MCF 10A (cell line): ENCODE measurements at places on chromosomes 5 and 9. TPM values are rescaled to one million over a fixed set of nuclear protein-coding genes. Genes with fewer than 3 reads are reported as not detected.

RAB24 gene
- total RNA-seq, result 34.3 and 42.6 TPM in 2 replicates

IL17B gene
- not detected in 2 replicates for total RNA-seq

PLPP7 gene
- total RNA-seq, result not detected in 2 replicates

AQP3 gene
- total RNA-seq, result 0.83 and 0.89 TPM in 2 replicates

HMMR gene
- 29.3 and 43.5 TPM in 2 replicates for total RNA-seq

TMEM174 gene
- not detected in 2 replicates for total RNA-seq

SPATA31D1 gene
- total RNA-seq, result not detected in 2 replicates

ADAMTSL2 gene
- total RNA-seq, result not detected in 2 replicates

KCTD16 gene
- 0.16 and 0.20 TPM in 2 replicates for total RNA-seq

- no peak for DNase-seq
Measured at GRCh38 chr5:603081-603998, 8.8 kb upstream of the CEP72 start.

DNA sequence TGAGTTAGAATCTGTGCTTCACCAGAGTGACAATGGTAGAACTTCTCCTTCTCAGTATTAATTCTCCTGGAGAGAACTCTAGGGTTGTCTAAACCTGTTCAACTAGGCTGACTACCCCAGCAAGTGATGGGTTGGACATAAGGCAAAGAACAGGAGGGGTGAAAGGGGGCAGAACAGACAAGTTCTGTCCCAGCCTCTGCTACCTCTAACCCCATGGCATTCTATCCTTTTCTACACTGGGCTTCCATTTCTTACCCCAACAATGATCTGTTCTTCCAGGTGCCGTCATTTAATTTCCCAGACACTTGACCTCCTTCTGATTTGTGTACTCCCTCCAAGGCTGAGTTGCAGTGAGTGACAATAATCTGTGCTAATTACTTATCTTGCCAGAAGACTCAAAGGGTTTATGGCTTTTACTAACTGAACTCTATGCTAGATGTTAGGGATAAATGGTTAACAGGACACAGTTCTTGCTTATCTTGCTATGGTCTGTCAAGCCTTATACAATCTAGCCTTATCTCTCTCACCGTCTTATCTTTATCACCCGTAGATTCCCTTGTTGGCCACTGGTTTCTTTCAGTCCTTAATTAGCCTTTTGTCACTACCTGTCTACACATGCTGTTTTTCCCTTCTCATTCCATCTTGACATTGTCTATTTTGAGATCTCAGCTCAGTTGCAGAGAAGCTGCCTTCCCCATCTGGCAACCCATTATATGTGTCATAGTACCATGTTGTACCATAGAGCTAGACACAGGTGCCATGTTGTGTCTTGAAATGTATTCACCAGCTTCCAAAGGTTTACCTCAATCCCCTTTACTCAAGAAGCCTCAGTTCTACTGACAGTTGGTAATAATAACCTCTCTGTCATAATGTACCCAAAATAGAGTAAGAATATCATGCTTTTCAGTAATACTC lies 10.0 kb upstream of the MATR3 start:
- DNase-seq, result no peak

GRCh38 chr5:3026099-3026498 lies 274.6 kb upstream of the IRX2 start:
- DNase-seq, result no peak

GRCh38 chr5:167899490-167900070 lies 391.9 kb upstream of the WWC1 start:
- DNase-seq, result peak; percentile 81

DNA sequence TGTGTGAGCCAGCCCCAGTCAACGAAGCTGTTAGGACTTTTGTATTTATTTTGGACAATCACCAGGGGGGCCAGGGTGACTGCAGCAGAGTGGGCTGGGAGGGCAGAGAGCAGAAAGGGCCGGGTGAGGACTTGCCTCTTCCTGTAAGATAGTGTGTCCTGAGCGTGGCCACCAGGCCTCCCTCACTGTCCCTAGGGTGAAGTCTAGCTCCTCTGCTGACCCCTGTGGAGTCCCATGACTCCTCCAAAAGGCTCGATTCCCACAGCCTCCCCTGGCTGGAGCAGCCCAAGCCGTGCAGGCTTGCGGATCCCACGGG lies 147.8 kb downstream of the RXRA start:
- DNase-seq, result peak; percentile 12

- DNase-seq, result no peak
Measured at GRCh38 chr5:139393497-139394122, 1.3 kb downstream of the PROB1 start.

- DNase-seq, result no peak
Measured at GRCh38 chr9:91857291-91858212, 92.5 kb downstream of the ROR2 start.

DNA sequence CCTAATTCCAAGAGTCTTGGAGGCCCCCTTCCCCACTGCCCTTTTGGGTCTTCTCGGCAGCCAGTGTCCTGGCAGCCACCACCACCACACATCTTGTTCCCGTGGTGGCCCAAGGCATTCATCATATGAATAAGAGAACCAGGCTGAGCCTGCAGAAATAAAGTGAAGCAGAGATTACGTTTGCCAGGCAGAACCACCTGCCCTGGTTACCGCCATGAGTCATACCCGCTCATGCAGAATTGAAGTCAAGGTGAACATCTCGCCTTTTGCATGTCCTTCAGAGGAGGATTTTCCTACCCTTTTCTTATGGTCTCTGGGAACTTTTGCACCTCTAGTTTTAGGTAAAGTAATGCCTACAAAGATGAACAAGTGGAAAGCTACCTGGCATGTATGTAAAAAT lies 119.5 kb upstream of the LMX1B start:
- DNase-seq, result no peak

GRCh38 chr9:69190086-69190862 lies 16.2 kb downstream of the TJP2 start:
- no peak for DNase-seq

DNA sequence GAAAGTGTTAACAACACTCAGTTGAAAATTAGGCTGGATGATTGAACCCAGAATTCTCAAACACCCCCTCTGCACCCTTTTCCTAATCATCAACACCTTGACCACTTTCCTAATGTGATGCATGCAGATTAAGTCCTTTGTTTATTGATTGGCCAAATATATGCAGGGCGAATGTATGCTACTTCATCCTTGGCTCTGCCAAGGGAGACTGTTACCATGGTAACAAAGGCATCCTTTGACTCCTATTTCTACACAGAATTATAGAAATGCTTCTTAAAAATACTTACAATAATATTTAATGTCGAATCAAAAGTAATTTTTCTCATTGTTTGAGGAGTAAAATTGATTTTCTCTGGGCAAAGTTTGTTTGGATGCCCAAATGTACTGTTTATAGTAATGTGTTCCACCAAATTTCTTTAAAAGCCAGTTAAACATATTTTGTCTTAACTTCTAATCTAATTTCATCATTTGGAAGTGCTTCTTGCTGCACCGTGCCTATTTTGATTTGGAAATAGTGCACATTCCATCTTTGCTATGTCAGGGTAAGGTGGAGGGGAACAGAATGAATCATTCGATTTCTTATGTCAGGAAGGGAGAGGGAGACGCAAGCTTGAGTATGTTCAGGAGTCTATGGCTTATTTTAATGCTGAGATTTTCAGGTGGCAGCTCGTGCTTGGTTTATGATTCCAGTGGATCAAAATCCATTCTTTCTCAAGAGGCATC lies 1384.3 kb upstream of the WWC1 start:
- peak; percentile 88 for DNase-seq

DNA sequence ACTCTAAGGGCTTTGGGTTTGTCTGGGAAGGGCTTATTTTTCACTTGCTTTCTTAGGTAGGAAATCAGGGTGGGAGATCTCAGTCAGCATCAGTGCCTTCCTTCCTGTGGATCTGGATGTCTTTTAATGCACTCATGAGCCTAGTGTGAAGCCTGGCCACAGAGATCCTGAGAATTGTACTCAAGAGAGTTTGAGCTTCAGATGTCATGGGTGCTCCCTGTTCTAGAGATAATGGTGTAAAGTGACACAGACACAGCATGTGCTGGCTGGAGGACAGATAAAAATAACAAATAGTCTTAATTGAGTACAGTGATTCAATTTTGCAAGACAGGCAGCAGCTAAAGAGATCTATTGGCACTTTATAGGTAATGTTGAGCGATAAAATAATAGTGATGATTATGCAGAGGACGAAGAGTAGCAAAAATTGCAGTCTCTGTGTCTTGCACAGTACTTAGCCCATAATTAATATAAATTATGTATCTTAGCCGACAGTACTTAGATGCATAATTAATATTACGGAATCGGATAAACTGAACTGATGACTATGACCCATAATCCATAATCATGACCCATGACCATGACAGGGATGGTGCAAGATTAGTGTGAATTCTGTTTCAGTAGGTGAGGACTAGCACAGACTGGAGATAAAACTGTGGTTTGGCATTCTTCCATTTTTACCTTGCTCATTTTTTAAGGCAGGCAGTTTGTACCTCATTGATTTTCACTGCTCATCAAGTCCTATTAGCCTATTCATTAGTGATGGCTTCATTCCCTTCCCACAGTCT lies 408.7 kb upstream of the PIK3R1 start:
- peak; percentile 17 for DNase-seq

DNA sequence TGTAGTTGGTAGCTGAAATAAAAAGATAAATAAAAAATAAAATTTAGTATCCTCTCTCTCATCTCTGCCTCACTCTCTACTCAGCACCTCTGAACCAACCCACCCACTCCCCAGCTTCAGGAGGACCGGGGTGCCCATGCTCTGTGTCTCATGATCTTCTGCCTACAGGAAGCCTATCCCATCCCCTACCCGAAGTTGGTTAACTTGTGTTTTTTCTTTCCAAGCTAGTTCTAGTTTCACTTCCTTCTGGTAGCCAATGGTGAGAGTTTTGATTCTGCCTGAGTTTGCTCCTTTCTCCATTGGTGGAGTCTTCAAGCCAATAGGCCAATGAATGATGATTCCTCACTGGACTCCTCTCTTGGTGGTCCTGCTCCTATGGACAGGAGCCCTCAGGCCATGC lies 32.1 kb downstream of the SNX24 start:
- DNase-seq, result no peak

DNA sequence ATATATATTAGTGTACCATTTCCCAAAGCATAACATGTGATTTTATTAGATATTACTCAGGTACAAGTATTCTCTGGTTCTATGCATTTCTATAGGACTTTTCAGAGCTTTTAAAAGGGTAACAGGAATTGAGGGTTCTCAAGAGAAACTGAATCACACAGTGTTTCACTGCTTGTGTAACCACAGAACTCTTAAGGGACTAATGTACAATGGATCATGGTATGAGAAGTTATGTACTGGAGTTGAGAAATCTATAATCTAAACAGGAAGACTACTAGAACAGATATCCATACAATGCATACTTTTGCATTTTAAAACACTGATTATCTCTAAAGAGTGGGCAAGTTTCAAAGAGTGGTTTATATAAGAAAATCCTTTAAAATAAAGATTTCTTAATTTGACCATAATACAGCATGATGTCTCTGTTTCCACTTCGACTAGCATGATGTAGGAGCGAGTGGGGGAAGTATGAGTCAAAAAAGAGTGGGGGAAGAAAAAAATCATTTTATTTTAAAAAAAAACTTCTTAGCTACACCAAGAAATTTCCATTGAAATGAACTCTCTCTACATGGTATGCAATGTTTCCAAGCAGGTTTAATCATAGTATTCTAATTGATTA lies 183.5 kb downstream of the RFX3 start:
- DNase-seq, result peak; percentile 12

GRCh38 chr5:31656806-31657205 lies 17.9 kb downstream of the PDZD2 start:
- no peak for DNase-seq

GRCh38 chr9:15121630-15122029 lies 185.4 kb downstream of the TTC39B start:
- no peak for DNase-seq

GRCh38 chr5:59256331-59256730 lies 637.2 kb downstream of the PDE4D start:
- no peak for DNase-seq

DNA sequence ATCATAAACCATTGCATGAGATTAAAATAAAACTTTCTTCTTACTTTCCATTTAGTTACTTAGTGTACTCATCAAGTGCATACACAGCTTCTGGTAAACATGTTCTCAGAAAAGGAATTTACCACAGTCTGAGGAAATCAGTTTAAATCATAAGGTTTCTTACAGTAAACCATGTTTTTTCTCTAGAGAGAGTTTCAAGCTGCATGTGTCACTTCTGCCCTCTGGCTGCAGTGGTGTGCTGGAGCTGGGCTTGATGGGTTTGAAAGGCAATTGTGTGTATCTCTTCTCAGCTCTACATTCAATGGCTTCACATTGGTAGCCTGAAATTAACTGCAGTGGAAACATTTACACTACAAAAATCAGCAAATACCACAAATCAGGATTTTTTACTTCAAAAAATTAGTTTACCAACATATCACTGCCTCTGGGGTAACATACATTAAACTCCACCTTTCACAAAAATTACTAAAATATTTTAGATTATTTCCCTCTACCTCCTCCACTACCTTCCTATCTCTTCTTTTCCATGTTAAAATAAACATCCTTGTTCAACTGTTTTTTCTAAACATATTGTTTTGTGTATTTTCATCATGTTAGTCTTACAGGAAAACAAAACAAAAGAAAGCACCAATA lies 414.3 kb downstream of the ANXA1 start:
- DNase-seq, result peak; percentile 27

GRCh38 chr9:80503671-80504281 lies 932.0 kb downstream of the TLE4 start:
- no peak for DNase-seq

- DNase-seq, result no peak
Measured at GRCh38 chr5:51621156-51621555, 237.9 kb downstream of the ISL1 start.

- no peak for DNase-seq
Measured at GRCh38 chr5:176162198-176162597, 76.0 kb upstream of the SIMC1 start.

GRCh38 chr9:92325991-92326500 lies 293 bp downstream of the CENPP start:
- no peak for DNase-seq

DNA sequence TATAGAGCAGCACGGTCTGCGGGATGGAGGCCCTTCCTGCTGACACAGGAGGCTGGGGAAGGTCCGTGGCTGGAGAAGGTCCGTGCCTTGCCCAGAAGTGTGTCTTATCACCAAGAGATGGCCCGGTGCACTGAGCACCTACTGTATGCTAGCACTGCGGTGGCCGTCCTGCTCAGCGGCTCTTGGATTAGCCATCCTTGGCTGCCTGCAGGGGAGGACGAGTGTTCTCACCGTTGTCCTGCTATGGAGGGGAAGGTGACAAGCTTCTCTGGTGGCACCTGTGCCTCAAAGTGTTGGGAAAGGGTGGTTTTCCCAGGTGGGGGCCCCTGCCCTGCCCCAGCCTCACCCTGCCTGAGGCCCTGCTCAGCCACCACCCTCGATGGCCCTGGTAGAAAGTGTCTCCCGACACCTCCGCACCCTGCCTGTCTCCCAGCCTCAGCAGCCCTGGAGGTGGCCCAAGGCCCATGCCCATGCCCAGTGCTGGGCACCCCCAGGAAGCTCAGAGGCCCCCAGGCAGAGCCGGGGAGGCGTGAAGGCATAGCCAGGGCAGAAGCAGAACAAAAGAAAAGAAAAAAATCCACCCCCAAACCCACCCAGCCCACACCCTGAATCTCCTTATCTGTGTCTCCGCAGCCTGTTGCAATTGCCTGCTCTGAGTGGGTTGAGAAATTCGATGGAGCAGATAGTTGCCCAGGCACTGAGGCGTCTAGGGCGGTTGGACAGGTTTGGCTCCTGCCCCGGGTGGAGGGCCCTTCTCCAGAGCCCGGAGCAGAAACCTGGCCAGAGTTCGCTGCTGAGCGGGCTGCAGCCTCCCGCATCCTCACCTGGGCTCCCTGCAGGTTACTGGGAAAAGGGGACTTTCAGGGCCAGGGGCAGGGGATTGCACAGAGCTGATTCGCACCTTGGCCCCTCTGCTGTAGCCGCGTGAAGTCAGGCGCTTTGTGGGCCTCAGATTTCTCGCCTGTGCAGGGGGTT lies 30.5 kb downstream of the RXRA start:
- DNase-seq, result peak; percentile 69
